ENCODE measurements at places on chromosomes 2 and 18.

GRCh38 chr2:66782780-66783361 lies 347.9 kb downstream of the MEIS1 start:
- DNase-seq, result no peak

DNA sequence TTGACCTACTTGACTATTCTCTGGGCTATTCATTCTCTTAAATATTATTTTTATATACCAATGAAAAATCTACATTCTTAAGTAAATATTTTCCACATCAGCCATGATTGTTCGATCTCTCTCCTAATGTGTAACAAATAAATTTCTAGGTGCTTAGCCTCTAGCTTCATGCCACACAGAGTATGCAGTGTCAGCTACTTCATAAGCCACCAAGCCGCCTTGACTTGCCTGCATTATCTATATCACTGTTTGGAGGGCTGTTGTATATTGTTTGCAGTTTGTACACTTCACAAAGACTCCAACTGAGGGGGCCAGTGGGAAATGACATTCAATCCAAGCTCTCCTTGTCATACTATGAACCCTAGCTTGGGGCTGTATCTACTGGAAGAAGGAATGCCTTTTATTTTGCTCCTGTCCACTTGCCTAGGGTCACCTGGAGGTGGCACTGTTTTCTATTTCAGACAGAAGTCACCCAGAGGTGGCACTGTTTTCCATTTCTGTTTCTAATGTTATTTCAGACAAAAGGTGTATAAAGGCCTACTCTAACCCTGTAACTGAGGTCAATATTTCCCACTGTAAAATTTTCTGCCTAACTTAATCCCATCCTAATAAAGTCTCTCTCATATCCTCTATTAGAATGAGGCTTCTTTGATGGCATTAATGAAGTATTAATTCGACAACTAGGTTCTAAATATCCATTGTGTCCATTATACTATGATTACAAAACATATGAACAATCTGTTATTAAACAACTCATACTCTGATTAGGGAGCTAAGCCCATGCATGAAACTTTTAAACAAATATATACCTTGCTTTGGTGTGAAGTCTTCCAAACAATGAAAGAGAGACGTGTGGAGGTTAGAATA lies 36.4 kb downstream of the COL5A2 start:
- DNase-seq, result peak; percentile 59

DNA sequence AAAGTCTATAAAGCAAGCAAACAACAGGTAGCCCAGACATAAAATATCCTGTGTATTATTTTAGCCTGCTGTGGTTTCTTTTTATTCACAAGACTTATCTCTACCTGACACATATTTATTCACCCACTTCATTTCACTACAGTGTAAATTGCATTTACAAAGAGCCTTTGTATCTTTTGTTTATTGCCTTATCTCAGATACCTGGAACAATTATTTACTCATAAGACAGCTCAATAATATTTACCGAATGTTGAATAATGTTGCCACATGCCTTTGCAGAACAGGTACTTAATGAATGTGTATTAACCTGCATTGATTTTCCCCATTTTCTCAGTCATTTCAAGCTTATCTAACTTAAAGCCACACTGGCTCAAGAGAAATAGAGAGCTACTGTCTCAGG lies 603.6 kb downstream of the FBXO15 start:
- DNase-seq, result no peak

DNA sequence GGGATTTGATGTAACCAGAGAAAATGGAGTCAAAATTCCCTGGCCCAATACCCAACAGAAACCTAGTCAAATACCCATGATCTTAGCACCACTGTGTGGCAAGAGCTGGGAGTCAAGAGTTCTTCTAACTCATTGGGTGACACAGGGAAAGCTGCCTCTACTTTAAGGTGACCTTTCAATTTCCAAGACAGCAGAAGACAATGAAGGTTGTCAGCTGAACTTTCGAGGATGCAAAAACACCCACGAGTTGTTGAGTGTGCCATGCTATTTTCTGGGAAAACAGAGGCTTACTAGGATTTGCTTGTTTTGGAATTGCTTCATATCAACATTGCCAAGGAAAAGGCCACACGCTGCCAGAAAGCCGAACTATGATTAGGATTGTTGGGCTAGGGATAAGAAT lies 61.6 kb upstream of the CYRIA start:
- no peak for DNase-seq

- no peak for DNase-seq
These were observed 16.6 kb downstream of the SERPINB13 start for GRCh38 chr18:63603772-63604171.

- DNase-seq, result peak; percentile 55
These were observed 107.3 kb downstream of the KLHL29 start for GRCh38 chr2:23492337-23492675.

DNA sequence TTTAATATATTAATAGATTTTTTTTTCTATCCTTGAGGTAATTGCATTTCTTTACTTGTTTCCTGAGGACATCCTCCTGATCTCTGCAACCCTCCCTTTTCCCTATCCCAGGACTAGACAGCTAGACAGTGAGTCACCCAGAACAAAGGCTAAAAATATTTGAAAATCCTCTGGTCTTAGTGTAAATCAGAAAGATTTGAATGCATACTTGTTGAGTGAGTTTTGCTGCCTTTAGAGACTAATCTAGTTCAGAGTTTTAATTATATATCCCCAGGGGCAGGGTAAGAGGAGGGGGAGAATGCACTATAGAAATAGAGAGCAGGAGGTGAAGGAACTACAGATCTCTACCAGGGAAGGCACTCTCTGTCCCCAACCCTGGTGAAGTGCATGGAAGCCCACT lies 202.3 kb upstream of the TCF4 start:
- no peak for DNase-seq

- DNase-seq, result no peak
These were observed 81.3 kb upstream of the SETBP1 start for GRCh38 chr18:44599412-44599811.

- DNase-seq, result no peak
These were observed 21.0 kb upstream of the GLS start for GRCh38 chr2:190859347-190860297.

GRCh38 chr2:176733698-176734430 lies 464.6 kb downstream of the MTX2 start:
- no peak for DNase-seq

DNA sequence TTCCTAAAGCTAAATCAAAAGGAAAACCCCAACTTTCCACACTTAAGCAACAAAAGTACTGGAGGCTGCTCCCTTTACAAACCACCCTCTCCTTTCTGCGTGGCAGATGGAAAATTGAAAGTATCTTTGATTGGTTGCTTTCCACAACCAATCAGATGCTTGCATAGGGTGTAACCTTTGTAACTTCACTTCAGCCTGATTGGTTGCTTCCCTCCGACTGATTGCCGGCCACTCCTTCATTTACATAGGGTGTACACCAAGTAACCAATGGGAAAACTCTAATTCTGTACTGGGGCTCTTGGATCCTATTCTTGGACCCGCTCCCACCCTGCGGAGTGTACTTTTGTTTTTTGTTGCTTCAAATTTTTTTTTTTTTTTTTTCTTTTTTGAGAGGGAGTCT lies 297.7 kb downstream of the NCKAP5 start:
- no peak for DNase-seq

DNA sequence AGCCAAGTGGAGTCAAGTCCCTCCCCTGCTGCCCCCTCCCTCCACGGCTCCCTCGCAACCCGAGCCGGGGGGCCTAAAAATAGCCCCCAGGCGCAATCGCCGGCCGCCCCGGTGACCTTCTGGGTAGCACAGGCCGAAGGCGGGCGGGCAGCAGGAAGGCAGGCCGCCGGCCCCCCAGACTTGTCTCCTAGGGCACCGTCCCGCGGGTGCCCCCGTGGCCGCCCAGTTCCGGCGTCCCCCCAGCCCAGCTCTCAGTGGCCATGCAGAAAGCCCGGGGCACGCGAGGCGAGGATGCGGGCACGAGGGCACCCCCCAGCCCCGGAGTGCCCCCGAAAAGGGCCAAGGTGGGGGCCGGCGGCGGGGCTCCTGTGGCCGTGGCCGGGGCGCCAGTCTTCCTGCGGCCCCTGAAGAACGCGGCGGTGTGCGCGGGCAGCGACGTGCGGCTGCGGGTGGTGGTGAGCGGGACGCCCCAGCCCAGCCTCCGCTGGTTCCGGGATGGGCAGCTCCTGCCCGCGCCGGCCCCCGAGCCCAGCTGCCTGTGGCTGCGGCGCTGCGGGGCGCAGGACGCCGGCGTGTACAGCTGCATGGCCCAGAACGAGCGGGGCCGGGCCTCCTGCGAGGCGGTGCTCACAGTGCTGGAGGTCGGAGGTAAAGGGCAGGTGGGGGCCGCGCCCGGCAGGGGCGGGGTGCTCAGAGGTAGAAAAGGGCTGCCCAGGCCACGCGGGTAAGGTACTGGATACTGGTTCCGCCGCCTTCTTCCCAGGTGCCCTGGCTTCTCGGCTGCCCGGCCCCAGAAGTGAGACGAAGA lies at the start of gene SPEG:
Gene SPEG, plus strand, starts transcription at position 126 of the 808 bp plus-strand sequence. Its CDS starts 135 bp downstream, at position 261.
- no peak for DNase-seq

DNA sequence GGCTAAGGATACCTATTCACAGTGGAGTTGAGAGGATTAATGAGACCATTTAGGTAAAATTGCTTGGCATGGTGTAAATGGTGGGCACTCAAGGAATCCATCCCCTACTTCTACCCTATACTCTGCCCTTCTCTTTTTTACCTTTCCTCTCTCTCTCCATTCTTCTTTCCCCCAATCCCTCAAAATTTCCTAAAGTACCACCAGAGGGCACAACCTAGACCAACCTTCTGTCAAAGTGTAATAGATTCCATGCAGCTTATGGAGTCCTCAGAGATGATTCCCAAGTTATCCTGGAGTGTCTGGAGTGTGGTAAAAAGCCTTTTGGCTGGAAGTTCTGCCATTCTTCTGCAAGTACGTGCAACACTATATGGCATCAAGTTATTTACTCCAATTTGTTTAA lies 33.0 kb upstream of the CCDC195 start:
- no peak for DNase-seq

DNA sequence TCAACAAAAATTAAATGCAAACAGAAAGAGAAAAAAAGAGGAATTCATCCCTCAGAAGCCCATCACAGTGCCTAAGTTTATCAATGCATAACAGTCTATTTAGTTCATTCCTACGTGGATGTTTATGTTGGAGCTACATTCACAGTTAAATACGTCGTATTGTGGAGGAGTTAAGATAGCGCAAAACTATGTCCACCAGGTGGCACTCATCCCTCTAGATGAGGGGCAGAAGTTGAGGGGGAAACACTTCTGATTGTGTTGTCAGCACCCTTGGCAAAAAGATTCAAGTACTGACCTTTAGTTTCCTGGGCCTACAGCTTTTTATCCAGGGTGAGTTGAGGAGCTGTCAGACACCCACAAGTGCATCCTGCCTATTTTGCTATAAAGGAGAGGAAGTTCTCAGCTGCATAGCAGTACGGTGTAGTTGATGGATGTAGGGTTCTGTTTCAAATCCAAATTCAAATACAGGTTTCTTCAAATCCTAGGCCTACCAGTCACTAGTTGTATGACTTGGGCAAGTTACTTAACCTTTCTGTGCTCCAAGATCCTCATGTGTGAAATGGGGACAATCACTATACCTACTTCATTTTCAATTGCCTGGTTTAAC lies 26.8 kb upstream of the MYO1B start:
- peak; percentile 51 for DNase-seq

- no peak for DNase-seq
These were observed 16.2 kb upstream of the LRATD1 start for GRCh38 chr2:14616342-14616741.

DNA sequence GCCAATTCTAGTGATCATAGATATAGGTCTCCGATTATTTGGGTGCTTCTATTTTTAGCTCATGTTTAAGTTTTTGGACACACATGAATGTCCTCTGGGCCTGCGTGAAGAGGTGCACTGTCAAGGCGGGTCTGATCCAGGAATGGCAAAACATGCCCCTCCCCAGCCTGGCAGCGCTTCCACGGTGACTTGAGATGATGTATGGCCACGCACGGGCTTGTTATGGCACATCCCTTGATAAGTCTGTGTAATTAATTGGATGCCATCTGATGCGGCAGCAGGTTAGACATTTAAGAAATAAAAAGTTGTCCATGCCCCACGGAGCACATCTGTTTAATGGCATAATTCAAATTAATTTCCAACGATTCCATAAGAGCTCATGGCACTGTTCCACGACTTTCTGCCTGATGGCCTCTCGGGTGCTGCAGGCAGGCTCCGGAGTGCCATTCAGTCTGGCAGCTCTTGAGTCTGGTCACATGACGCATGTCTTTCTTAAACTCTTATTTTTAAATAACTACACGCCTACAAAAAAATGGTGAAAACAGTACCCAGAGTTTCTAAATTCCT lies 151.4 kb downstream of the ACKR3 start:
- DNase-seq, result peak; percentile 77

DNA sequence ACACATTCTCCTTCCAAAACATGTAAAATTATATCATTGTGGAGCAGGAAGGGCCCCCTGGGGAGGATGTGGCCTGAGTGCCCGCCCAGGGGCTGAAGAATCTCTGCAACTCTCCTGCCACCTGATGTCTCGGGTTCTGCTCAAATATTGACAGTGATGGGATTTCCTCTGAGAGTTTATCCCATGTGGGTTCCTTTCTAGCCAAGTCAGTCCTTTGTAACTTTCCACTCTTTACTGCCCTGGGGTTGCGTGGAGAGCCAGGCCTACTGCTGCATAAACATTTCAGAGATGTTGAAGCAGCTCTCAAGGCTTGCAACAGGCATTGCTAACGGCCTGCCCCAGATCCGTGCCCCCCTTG lies 4.0 kb upstream of the RAB17 start:
- no peak for DNase-seq

DNA sequence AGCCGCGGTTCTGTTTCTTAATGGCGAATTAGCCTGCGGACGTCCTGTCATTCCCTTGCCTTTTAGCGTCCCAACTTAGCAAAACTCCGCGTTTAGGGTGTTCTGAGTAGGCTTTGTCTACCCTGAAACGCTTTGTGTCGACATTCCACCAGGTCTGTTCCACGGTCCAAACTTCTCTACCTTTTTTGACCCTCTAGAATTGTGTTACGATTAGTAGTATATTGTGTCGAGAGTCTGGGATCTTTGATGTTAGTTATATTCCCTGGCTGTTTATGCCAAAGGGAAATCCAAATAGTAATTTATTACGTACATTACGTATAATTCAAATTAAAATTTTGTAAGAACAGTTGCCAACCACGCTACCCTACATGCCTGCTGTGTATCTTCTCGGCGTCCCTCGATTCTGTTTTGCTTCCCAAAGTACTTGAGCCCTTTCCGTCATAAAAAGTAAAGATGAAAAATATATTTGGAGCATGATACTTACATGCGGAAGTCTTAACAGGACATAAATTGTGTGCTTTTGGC lies 495 bp upstream of the TTC32 start:
- DNase-seq, result no peak

All from D341Med (cell line).